ENCODE measurements at places on chromosomes 13 and 19. TPM values are rescaled to one million over a fixed set of nuclear protein-coding genes. Genes with fewer than 3 reads are reported as not detected.

Gene ZNF675
- total RNA-seq, result 46.1 TPM

Gene LIN7B
- total RNA-seq, result 12.4 TPM

Gene CEACAM7
- not detected for total RNA-seq

Gene EBI3
- total RNA-seq, result 15.6 TPM

Gene CYP2F1
- not detected for total RNA-seq

Gene FFAR2
- 0.15 TPM for total RNA-seq

Gene ZNF550
- 38.1 TPM for total RNA-seq

Gene ZNF345
- total RNA-seq, result 19.5 TPM

Gene ZNF575
- 4.0 TPM for total RNA-seq

Gene NPAS1
- total RNA-seq, result 1.1 TPM

Gene GJB2
- not detected for total RNA-seq

Gene MUC16
- 1.1 TPM for total RNA-seq

Gene MAB21L1
- total RNA-seq, result not detected

Gene ZNF222
- 7.5 TPM for total RNA-seq

Gene RUBCNL
- 392 TPM for total RNA-seq

Gene CASP14
- total RNA-seq, result not detected

Gene LGALS7B
- not detected for total RNA-seq

Gene CEACAM1
- total RNA-seq, result 14.6 TPM

Gene RXFP2
- total RNA-seq, result not detected

Gene PROZ
- not detected for total RNA-seq

Gene ZNF177
- 2.8 TPM for total RNA-seq

Gene CEACAM18
- not detected for total RNA-seq

Gene HMG20B
- 60.7 TPM for total RNA-seq

Gene ENOX1
- not detected for total RNA-seq

Measured in B cell (primary cell).